T47D (cell line): ENCODE measurements at places on chromosomes 1 and 21.

GRCh38 chr1:215932558-215932957 is 365.5 kb downstream of the KCTD3 start:
- no peak for DNase-seq

GRCh38 chr1:89743788-89744187 is 77.0 kb upstream of the LRRC8D start:
- no peak for DNase-seq

- DNase-seq = no peak
These were observed 28.5 kb downstream of the DENND2C start for GRCh38 chr1:114641377-114641776.

- no peak for DNase-seq
These were observed 4.9 kb downstream of the MACO1 start for GRCh38 chr1:25435397-25436108.

DNA sequence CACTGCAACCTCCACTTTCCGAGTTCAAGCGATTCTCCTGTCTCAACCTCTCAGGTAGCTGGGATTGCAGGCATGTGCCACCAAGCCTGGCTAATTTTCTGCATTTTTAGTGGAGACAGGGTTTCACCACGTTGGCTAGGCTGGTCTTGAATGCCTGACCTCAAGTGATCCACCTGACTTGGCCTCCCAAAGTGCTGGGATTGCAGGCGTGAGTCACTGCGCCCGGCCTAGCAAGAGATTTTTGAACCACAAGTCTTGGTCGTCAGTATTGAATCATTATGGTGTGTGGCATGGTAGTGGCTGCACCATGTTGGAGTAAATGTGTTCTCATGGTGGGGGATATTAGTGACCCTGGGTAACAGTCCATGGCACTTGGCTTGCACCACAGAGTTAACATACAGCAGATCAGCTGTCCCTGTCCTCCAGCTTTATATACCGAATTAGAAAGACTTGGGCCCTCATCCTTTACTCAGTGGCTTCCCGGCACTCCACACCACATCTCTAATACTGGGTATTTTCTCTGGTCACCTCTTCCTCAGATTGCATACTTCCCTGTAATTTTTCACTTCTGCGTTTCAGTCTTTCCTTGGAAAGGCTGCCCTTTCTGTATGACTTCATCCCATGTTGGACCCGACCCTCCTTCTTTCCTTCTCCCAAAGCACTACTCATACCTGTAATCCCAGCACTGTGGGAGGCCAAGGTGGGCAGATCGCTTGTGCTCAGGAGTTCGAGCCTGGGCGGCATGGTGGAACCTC is 25.1 kb downstream of the AK4 start:
- DNase-seq = no peak

- DNase-seq = no peak
These were observed 25.0 kb downstream of the PRDX6 start for GRCh38 chr1:173502104-173502503.
